ENCODE measurements at places on chromosomes 4 and X. TPM values are rescaled to one million over a fixed set of nuclear protein-coding genes. Genes with fewer than 3 reads are reported as not detected.

- no peak for DNase-seq
Measured at GRCh38 chrX:23936180-23936579, 28.4 kb downstream of the CXorf58 start.

GRCh38 chr4:183335369-183335940, 13.2 kb upstream of the CLDN24 start:
- DNase-seq, result peak; percentile 96

- no peak for DNase-seq
Measured at GRCh38 chr4:3434881-3435685, 6.7 kb upstream of the HGFAC start.

DNA sequence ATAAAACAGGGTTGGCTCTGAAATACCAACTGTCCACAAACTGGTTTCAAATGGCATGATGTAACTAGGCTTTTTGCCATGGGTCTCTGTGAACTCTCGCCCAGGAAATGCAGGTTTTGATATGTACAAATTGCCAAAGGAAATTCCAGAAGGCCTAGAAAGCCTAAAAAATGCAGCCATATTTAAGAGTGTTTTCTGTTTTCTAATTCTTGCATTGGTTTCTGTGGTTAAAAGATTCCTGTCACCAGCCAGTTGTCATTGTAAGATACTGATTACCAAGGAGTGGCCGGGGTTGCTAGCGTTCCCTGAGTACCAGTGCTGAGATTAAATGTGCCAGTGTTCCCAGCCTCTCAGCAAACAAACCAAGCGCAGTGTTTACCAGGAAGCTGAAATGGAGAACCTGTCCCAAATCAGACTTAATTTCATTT, 53.9 kb upstream of the SORBS2 start:
- DNase-seq, result peak; percentile 89

GRCh38 chr4:140344101-140344500, 29.3 kb upstream of the SCOC start:
- peak; percentile 47 for DNase-seq

DNA sequence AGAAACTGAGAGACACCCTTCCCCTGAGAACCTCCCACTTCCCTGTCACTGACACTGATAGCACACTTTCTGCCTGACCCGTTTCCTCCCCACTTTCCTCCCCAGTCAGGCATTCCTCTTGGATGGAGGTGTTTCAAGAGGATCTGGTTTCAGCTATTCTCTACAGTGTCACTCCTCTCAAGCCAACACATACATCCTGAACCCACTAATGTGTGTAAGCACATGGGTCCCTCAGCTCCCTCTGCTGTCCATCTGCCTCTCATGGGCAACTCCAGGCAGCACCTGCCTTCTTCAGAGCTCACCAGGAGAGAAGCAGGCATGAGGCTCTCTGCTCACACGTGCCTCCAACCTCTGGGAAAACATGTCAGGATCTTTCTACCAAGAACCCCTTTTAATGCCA, 207.6 kb downstream of the NAF1 start:
- DNase-seq, result no peak

DNA sequence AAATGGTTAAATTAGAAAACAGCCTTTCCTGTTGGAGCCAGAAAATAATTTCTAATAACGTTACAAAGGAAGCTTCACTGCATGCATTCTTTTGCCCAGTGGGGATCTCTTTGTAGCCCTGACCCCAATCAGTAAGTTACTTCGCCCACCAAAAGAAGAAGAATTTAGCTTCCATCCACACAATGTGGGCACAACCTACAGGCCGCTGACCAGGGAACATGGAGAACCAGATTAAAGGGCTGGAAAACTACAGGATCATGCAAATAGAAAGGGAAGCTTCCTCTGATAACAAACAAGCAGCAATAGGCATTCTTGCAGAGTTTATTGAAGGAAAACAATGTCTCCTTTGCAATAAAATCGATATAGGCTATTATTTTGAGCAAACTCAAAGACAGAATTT, 21.3 kb upstream of the TSPAN5 start:
- DNase-seq, result no peak

DNA sequence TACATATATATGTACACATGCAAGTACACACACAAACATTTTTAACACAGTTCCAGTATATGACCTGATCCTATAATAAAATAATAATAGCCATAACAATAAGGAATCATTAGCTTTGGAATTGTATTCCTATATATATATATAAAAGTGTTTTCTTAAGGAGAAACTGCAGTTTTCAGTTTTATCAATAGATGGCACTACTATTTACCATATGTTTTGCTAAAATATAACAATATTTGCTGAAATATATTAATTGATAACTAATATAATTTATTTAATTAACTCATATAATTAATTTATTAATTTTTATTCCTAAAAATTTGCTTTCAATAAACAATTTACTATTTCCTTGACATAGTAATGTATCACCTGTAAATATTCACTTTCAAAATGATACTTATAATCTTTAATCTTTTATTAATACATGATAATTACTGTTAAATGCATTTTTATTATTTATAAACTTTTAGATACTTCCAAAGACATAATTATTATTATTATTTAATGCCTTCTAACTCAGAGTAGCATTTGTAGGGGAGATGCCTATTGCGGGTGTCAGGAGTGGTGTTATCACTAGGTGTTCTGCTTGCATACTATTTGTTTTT, 599.5 kb downstream of the FSTL5 start:
- DNase-seq, result peak; percentile 51

DNA sequence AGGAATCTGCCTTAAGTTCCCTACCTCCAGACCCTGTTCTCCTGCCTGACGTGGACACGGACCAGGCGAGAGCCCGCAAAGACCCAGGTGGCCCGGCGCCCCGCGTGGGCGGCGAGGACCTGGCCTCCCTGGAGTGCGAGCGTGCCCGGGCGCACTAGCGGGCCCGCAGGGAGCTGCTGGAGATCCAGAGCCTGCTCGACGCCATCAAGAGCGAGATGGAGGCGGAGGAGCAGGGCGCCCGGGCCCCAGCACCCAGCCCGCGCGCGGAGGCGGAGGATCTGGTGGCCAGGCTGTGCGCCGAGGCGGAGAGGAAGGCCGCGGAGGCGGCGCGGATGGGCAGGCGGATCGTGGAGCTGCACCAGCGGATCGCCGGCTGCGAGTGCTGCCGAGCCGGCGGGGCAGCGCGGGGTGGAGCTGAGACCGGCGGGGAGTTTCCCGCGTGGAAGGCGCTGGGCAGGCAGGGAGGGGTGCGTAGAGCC, 18.2 kb downstream of the MRFAP1 start:
- DNase-seq, result peak; percentile 55

DNA sequence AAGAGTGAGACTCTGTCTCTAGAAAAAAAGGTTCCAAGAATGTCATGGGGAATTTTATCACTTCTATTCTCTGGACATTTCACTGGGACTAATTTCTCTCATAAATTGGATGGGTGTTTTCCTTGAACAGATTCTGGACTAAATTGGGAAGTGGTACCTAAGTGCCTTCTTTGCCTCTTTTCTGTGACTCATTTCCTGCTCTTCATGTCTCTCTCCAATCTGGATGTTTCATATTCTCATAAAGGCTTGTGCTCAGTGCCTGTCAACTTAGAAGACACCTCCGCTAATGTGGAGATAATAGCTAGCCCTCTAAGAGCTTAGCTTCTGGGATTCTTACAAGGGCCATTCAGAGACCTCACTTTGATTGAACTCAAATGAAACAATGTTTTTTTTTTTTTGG, 38.0 kb upstream of the IGFBP7 start:
- no peak for DNase-seq

- no peak for DNase-seq
Measured at GRCh38 chrX:150621652-150622051, 53.2 kb downstream of the MTM1 start.

GRCh38 chr4:72323227-72323626, 245.8 kb downstream of the ADAMTS3 start:
- DNase-seq, result no peak

GRCh38 chrX:102835504-102836146, 101.4 kb upstream of the RAB40AL start:
- DNase-seq, result peak; percentile 51

Gene KCTD8
- 0.19 TPM for polyA plus RNA-seq

Gene BANK1
- polyA plus RNA-seq, result 0.20 TPM

Gene HSD17B11
- 39.1 TPM for polyA plus RNA-seq

Gene TECRL
- not detected for polyA plus RNA-seq

Gene VCX3B
- polyA plus RNA-seq, result not detected

Gene PLP1
- polyA plus RNA-seq, result 0.17 TPM

Gene RHOXF2
- not detected for polyA plus RNA-seq

Gene S100G
- polyA plus RNA-seq, result not detected

Gene EDA
- 0.30 TPM for polyA plus RNA-seq

Gene DRP2
- 0.64 TPM for polyA plus RNA-seq

Gene SSX2
- not detected for polyA plus RNA-seq
